Fibroblast of lung (primary cell): ENCODE measurements at places on chromosomes 1 and 21.

DNA sequence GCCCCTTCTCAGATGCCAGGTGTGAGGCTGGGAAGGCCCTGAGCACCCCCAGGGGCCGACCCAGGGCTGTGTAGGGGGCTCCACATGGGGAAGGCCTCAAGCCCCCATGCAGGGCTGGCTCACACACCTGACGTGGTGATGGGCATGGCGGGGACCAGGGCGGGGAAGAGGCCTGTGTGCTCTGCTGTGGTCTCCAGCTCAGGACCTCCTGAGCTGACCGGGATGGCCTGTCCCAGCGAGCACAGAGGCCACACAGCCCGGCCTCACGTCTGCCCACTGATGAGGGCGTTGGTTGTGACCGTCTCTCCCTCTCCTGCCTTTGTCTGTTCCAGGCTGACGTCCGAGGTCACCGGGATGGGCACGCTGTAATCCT lies 40.2 kb upstream of the COL6A1 start:
- no peak for DNase-seq

DNA sequence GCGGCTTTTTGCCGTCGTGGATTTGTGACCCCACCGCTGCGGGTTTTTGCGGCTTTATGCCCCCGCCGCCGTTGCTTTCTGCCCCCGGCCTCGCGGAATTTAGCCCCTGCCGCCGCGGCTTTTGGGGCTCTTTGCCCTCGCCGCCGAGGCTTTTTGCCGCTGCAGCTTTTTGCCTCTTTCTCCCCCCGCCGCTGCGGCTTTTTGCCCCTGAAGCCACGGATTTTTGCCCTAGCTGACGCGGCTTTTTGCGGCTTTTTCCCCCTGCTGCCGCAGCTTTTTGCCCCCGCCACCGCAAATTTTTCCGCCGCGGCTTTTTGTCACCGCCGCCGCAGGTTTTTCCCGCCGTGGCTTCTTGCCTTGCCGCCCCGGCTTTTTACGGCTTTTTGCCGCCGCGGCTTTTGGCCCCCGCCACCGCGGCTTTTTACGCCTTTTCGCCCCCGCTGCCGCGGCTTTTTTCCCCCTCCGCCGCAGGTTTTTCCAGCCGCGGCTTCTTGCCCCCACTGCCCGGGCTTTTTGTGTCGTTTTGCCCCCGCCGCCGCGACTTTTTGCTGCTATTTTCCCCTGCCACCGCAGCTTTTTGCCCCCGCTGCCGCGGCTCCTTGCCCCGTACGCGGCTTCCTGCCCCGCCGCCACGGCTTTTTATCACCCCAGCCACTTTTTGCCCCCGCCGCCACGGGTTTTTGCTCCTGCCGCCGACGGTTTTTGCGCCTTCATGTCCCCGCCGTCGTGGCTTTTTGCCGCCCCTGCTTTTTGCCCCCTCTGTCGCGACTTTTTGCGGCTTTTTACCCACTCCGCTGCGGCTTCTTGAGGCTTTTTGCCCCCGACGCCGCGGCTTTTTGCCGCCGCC lies 3933.6 kb downstream of the SRGAP2C start:
- DNase-seq, result no peak

GRCh38 chr1:69919922-69920273 lies 285.5 kb downstream of the LRRC40 start:
- DNase-seq, result no peak

GRCh38 chr1:16010837-16011236 lies 6.8 kb downstream of the SRARP start:
- DNase-seq, result no peak

- DNase-seq, result no peak
Observed at GRCh38 chr1:1345860-1346500, 3.2 kb downstream of the DVL1 start.

GRCh38 chr21:43767984-43768867 lies 7.9 kb downstream of the CSTB start:
- DNase-seq, result peak; percentile 84

DNA sequence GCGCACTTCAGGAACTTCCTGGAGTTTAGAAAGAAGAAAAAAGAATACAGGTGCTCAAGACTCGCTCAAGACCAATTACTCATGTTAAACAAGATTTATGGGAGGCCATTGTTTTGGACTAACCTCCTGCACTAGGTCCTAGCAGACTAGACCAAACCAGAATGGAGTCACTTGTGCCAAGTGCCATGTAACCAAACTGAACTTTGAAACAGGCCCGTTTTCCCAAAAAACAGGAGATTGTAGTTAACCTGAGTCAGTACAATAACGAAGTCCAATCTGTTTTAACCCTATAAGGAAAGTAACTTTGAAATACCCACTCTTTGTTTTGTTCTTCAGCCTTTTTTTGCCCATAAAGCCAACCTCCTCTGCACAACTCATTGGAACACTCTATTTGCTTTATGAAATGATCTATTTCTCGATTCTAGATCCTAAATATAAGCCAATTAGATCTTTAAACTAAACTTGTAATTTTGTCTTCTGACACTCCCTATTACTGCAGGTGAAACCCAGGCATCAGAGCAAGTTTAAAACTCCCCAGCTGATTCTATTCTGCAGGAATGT lies 695 bp upstream of the NTPCR start:
- no peak for DNase-seq

DNA sequence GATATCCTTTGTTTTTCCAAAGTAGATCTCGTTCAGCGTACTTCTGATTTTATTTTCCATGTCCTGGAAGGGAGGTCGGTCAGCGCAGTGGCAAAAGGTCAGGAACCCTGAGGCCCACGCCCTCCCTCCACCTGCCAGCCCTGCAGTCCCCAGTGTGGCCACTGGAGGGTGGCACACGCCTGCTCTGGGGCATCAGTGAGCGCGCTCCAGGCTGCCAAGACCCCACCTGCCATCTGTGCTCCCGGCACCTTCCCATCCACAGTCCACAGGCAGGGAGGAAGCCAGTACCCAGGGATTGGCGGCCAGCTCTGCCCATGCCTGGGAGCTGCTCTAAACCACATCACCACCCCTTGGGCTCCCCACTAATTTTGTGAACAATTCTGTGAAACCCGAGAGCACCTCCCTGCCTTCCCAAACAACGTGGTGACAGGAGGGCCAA lies 32.3 kb downstream of the SLC66A1 start:
- peak; percentile 21 for DNase-seq

DNA sequence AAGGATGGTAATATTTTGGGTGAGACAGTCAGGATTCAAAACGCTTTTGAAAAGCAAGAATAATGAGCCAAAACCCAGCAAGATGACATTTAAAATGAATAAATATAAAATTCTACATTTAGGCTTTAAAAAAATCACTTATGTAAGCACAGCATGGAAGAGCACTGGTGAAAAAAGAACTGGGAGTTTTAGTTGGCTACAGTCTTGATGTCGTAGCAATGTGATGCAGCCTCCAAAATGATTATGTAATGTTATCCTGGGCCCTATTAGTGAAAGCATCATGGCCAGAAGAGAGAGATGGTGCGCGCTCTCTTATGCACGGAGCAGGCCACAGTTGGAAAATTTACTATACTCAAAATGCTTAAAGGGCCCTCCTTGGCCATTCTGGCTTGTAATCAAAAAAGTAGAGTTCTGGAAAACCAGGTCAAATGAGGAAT lies 5.1 kb downstream of the KCNJ9 start:
- DNase-seq, result no peak

DNA sequence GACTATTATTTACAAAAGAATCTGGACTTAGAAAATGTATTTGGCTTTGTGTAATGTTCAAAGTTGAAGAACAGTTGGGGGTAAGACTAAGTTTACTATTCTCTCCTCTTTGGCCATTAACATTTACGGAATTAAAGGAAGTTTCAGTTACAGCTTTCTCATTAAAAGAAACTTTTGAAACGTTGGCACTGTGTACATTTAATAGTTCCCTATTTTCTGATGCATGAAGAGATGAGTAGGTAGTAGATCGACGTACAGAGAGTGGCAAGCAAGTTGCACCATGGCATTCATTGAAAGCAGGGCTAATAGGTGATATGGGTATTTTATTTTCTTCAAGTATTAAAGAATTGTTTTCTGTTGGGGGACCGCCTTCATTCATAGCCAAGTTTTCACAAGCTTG lies 3.2 kb downstream of the ASPM start:
- DNase-seq, result no peak

DNA sequence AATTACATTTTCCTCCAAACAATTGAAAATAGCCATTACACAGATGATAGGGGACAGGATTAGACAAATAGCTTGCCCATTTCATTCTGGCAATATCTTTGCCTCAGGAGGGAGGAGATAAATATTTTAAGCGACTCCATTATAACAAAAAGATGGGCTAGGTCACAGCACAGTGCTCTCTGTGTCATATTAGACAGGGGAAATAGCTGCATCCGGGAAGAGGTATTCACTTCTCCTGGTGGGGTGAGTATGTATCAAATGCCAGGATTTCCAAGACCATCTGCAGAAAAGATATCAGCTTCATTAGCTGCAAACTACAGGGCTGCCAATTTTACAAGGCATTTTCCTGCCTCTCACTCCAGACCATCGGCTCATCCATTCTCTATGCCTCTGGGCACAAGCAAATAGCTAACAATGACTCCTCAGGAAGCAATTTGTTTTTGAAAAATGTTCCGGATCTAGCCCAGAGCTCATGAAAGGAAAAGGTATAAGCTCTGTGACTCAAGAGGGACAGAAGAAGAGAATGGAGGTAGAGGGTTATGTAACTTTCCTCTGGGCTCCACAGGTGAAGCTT lies 41.9 kb upstream of the ANGPTL7 start:
- peak; percentile 47 for DNase-seq

DNA sequence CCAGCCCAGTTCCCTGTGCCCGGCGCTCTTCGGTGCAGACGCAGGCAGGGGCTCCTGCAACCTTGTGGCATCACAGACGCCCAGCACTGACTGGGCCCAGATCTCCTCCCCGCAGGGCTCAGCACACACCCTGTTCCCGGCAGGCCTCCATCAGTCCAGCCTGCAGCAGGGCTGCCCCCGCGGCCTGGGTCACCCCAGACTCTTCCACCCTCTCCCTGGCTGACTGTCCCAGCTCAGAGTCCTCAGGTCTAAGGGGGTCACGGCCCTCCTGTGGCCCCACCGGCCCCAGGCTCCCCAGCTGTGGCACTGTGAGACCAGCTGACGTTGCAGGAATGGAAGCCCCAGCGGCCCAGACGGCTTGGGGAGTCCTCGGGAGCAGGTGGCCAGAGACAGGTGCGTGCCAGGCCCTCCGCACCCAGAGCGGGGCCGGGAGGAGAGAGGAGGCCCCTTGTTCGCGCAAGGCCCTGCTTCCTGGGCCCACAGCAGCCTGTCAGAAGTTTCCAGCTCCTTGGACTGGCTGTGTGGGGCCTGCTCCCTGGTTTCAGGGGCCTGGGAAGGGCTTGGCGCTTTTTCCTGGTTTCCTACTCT lies 4.2 kb downstream of the B3GALT6 start:
- DNase-seq, result no peak
